NCI-H1417 treated with DMSO at 0.1 percent for 48 hours (cell line): ENCODE measurements at places on chromosomes 13 and 19.

- no peak for DNase-seq
Measured at GRCh38 chr19:38506375-38506722, 72.9 kb downstream of the RYR1 start.

DNA sequence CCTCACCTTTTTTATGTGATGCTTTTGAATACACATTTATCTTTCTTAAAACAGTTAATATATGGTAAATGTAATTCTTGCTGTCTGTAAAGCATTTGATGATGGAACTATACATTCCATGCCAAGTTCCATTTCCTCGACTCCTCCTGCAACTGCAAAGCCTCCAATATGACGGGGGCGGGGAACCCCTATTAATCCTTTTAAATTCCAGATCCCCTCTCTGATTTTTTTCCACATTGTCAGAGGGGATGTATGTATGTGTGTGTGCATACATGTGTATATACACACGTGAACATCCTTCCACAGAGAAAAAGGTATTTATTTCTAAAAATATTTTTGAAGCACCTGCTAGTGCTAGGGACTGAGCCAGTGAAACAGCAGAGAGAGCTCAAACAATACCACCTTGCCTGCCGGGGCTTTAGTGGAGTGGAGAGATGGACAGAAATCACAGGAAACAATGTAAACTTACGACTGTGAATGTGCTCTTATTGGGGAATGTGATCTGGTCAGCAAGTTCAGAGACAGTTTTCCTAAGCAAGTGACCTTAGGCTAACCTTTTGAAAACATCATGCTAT, 25.3 kb upstream of the MAB21L1 start:
- no peak for DNase-seq

DNA sequence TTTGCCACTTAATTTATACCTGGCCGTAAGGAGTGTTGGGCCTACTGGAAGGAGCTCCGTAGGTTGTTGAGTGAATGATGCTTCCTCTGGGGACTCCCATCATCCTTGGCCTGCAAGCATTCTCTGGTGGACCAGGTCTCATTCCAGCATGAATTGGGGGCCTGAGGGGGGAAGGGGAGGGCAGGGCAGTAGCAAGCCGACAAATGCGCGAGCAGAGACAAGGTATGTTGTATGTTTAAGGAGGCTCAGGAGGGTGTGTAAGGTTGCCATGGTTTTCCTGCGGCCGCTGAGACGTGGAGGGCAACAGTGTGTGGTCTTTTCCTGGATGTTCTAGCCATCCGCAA, 749 bp downstream of the ZNF264 start:
- no peak for DNase-seq

- no peak for DNase-seq
Measured at GRCh38 chr13:42392180-42392579, 120.2 kb downstream of the AKAP11 start.

DNA sequence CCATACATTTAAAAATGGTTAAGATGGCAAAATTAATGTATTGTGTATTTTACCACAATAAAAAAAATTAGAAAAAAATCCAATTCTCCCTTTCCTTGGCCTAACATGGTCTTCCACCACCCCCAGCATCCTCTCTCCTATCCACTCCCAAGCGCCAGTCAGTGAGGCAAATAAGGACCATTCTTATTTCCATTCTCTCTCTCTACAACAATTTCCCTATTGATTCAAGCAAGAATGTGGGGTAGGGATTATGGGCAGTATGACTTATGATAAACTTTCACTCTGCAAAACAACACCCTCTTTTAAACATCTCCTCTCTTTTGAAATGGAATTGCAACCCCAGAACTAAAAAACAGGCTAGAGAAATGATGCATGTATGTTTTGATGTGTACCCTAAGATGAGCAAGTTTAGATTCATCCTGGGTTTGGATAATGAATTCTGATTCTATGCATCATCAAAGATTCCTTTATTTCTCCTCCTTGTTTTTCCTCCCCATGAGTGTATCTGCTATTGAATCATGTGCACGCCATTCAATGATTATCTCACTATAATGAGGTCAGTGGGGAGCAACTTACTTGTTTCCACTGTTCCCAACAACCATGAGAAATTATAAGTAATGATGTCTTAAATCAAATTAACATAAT, 3.5 kb downstream of the STARD13 start:
- DNase-seq: no peak

DNA sequence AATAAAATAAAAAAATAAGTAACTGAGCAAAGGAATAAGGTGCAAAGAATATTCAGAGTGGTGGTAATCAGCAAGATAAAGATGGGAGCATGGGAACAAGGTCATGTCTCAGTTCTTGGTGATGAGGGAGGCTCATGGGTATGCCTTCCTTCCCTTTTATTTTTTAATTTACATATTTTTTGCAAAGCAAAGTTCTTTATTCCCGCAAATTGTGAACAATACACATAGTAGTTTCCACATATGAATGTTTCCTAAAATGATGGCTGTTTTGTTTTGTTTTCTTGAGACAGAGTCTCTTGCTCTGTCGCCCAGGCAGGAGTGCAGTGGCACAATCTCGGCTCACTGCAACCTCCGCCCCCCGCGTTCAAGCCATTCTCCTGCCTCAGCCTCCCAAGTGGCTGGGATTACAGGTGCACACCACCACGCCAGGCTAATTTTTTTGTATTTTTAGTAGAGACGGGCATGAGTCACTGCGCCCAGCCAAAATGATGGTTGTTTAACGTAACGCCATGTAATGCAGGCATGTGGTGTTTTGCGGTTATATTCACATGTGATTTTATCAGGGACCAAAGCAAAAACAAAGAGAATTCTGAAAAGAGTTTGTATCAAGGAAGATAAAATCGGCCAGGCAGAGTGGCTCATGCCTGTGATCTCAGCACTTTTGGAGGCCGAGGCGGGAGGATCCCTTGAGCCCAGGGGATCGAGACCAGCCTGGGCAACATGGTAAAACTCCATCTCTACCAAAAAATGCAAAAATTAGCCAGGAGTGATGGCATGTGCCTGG, 4.5 kb upstream of the ADGRE2 start:
- DNase-seq: no peak

DNA sequence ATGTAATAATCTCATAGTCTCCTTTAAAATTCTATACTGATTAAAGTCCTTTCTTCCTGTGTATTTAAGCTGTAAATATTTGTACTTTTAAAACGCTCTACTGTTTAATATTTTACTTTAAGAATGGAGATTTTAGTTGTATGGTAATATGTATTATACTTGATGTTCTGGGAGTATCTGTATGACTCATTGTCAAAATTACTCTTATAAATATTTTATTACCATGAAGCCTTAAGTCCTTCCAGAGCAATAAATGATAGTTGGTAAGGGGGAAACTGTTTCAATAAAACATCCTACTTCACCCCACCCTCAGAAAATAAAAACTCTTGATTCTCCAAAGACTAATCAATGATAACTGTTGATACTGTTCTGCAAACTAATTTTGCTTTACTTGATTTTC, 6.4 kb downstream of the PCDH9 start:
- no peak for DNase-seq

DNA sequence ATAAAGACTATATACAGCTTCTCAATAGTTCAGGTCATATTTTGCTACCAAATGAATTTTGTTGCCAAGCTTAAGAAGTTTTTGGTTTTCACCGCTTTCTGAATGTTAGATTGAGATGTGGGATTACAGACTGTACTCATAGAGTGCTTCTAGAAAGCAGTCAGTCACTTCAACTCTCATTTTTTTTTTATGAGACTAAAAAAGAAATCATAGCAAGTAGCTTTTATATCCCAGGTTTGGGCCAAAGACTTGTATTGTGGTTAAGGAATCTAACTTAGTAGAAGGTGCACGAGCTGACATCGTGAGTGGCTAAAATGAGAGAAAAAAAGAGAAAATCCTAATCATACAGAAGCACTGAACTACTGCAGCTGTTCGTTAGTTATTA, 2.2 kb upstream of the USPL1 start:
- DNase-seq: no peak

- no peak for DNase-seq
Measured at GRCh38 chr13:109631069-109631468, 155.3 kb downstream of the IRS2 start.

DNA sequence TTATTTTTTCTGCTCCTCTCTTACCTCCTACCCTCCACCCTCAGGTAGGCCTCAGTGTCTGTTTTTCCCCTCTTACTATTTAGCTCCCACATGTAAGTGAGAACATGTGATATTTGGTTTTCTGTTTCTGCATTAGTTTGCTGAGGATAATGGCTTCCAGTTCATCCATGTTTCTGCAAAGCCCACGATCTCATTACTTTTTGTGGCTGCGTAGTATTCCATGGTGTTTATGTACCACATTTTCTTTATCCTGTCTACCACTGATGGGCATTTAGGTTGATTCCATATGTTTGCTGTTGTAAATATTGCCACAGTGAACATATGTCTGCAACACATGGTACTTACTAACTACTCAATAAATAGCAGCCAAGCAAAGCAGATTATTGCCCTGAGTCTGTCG, 56.8 kb downstream of the DNAJC15 start:
- DNase-seq: no peak

DNA sequence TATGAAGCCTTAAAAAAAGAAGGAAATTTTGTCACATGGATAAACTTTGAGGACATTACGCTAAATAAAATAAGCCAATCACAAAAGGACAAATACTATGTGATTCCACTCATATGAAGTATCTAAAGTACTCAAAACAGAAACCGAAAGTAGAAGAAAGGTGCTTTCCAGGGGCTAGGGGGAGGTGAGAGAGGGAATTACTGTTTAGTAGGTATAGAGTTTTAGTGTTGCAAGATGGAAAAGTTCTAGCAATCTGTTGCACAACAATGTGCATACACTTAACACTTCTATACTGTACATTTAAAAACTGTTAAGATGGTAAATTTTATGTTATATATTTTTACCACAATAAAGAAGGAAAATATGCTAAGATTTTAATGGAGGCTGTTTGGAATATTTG, 83.0 kb downstream of the POLR1D start:
- DNase-seq: no peak

DNA sequence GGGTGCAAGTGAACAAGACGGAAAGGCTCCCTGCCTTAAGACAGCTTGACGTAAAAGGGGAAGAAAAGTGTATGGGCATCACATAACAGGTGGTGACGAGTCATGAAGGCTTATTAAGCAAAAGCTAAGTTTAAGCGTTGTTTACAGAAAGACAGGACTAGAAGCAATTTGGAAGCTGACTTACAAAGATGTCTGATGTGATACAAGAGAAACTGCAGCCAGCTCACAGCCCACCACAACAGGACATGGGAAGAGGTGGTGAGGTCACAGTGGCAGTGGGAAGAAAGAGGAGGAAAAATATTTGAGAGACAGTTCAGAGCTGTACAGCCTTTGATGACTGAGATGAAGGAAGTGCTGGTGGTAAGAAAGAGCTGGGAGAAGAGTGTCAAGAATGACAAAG, 181.6 kb downstream of the KLF12 start:
- no peak for DNase-seq

DNA sequence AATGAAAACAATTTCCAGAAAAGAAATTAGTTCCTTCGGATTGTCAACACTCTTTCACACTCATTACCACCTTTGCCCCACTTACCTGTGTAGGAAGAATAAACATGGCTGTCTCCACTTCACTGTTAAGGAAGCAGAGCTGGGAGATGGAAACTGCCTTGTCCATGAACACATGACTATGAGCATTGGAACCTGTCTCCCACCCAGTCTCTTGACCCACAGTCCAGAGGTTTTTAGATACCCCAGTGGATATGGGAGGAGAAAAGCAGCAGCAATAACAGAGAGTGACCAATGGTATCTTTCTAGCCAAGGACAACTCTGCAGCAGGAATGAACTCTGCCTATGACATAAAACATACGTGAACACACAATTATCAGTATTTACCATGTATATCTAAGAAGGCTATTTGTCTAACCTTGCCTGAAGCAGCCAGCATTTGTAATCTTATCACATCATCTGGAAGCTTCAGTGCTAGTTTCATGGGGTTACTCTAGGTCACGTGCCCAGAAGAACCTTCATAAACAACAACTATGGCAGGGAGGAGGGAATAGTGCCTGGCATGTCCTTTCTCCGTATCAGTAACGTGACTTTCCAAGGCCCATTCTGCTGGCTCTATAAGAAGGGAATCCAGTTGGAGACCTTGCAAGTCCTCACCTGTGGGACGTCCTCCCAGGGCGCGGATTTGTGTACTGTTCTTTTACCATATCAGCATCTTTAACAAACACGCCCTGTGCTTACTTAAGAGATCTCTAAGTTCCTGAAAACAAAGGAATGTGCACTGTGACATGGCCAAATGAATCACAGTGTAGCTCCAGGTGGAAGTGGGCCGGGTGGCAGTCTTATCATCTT, 221.8 kb upstream of the UBL3 start:
- no peak for DNase-seq

DNA sequence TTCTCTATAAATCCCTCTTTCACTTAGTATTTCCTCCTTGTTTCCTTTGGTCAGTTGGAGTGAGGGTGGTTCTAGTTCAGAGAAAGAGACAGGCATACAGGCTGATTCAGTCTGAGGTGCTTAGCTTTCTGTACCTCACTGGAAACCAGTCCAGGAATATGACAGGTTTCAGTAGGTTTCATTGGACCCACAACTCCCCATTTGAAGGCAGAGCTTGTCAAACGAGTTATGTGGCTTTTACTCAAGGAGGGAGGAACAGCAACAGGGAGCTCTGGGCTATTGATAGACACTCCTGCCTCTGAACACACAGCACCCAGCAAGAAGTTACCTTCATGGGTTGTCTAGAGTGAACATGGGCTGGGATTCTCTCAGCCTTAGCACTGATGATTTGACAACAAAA, 14.5 kb downstream of the ACTN4 start:
- no peak for DNase-seq

DNA sequence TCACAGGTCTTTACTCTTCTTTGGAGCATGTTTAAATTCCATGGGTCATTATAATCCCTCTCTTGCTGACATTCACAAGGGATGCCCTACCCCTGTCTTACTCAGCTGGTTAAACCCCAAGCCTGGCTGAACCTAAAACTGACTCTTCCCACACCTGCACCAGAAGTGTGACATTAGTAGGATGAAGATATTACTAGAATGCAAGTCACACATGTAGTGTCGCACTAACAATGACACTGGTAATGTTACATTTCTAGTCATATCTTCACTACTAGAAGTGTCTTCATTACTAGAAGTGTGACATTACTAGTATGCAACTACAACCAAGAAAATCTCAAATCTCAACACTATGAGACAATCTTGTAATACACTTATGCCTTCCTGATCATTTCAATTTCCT, 14.2 kb downstream of the ZAR1L start:
- no peak for DNase-seq

DNA sequence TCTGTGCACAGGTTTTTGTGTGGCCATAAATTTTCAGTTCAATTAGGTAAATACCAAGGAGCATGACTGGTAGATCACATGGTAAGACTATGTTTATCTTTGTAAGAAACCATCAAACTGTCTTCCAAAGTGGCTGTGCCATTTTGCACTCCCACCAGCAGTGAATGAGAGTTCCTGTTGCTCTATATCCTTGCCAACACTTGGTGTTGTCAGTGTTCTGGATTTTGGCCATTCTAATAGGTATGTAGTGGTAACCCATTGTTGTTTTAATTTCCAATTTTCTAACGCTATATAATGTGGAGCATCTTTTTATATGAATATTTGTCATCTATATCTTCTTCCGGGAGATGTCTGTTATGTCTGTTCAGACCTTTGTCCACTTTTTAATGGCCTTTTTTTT, 51.7 kb upstream of the MED4 start:
- no peak for DNase-seq
